ENCODE measurements at places on chromosomes 2 and 18. TPM values are rescaled to one million over a fixed set of nuclear protein-coding genes. Genes with fewer than 3 reads are reported as not detected.

Gene AMER3
- total RNA-seq, result 0.09 TPM

Gene CNDP1
- not detected for total RNA-seq

GRCh38 chr2:9473308-9473984 lies 905 bp upstream of the IAH1 start:
- H3K4me3 ChIP-seq, result peak overlapping the region; percentile 90
- peaks cover 10% of the 10 kb centered on the region for H3K4me1 ChIP-seq
- H3K36me3 ChIP-seq, result peaks cover 2% of the 10 kb centered on the region
- H3K27ac ChIP-seq, result peak overlapping the region; percentile 94
- no peak for DNase-seq

DNA sequence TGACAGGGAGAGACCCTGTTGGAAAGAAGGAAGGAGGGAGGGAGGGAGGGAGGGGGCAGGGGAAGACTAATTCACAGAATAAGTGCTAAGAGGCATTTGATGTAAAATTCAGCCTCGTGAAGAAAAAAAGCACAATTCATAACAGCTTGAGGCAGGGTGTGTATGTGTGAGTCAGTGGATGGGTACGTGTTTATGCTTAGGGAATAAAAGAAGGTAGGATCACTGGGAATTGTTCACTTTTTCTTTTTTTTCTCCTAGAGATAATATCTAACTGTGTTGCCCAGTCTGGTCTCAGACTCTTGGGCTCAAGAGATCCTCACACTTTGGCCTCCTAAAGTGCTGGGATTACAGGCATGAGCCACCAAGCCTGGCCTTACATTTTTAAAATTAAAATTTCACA lies 39.2 kb downstream of the WDR33 start:
- no peak for DNase-seq
- H3K4me1 ChIP-seq, result peaks cover 3% of the 10 kb centered on the region
- H3K4me3 ChIP-seq, result no peak overlapping the region
- no peak overlapping the region for H3K27ac ChIP-seq
- H3K36me3 ChIP-seq, result peaks cover 11% of the 10 kb centered on the region

Gene M1AP
- total RNA-seq, result 0.94 TPM

Data from lung (tissue), 17 donors.